ENCODE measurements at places on chromosomes 11 and 22.

DNA sequence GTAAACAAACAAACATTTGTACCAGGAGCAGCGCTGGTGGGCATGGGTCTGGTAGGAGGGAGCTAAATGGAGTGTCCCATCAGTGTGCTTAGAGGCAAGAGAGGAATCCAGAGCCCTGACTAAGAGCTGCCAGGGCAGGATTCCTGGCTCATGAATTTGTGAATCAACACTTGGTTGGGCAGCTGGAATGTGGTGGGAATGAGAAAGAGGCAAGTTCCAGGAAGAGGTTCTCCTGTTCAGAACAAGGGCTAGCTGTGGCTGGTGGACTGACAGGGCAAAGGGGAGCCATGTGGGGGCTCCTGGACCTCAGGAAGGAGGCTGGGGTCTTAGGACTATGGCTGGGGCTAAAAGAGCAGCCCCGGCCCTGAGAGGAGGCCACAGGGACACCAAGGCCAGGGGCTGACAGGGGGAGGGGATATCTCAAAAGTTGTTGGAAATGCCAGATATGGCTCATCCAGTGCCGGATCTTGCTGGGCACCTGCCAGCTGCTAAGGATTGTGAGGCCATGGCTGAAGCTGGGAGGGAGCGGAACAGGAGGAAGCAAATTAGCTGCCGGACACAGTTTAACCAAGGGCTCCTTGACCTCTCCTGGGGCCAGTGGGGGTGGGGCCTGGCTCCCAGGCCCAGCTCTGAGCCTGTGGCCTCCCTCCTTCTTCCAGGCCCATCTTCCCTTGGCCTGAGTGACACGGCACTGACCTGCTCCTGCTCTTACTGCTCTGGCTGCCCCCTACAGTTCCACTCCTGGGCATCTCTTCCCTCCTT lies 14.6 kb upstream of the P2RY6 start:
- no peak for DNase-seq

DNA sequence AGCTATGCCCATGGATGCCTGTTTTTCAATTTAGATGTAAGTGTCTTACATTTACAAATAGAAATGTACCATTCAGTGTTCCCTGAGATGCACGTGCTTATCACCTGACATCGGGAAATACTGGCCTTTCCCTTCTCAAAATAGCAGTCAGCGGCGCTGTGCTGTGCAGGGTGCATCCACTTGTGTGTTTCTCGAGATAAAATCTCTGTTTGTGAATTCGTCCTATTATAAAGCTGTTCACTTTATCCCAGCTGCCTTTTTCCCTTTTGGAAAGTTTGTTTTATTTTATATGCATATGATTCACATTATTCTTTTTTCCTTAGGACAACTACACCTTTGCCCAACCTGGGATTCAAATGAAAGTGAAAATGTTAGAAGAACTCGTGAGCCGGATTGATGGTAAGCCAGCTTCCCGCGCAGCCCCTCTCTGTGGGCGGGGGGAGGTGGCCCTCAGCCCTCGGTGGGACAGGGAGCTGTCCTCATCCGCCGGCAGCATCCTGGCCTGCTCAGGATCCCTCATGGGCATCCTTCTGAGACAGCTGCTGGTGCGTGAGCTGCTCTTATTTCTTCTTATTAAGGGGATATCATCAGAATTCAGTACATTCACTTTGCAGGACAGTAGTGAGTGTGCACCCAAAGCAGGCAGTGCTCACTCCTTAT lies 235.0 kb downstream of the TBC1D22A start:
- no peak for DNase-seq

GRCh38 chr11:73426219-73426850 lies 50.1 kb downstream of the RELT start:
- no peak for DNase-seq

DNA sequence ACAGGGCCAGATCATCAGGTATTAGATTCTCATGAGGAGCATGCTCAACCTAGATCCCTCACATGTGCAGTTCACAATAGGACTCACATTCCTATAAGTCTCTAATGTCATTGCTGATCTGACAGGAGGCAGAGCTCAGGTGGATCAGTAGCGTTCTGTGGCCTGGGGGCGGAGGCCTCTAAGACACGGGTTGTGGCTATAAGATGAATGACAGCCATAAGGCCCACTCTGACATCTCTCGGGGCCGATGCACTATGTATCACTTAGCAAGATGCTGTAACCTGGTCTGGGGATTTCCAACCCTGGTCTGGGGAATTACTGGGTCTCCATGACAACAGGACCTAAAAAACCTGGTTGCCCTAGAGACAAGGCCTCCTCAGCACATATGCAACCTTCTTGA lies 932.7 kb downstream of the TBC1D22A start:
- no peak for DNase-seq

- DNase-seq = no peak
These were observed 17.0 kb downstream of the HTR3A start for GRCh38 chr11:113991718-113992458.

DNA sequence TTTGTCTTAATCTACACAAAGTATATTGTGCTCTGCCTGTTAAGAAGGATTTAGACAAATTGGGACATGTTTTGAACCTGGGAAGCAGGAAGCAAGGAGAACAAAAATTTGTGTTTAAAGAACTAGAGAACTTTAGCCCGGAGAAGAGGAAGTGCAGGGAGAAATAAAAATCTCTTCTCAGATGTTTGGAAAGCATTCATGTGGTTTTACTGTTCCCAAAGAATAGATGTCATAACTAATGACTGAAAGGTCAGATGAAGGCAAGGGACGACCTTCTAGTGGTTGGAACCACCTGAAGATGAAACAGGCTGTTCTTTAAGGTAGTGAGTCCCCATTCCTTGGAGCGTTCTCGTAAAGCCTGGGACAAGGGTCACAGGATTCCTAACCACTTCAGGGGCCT lies 38.3 kb downstream of the IRAG1 start:
- DNase-seq = no peak

GRCh38 chr11:85281550-85281949 lies 345.6 kb downstream of the DLG2 start:
- no peak for DNase-seq

DNA sequence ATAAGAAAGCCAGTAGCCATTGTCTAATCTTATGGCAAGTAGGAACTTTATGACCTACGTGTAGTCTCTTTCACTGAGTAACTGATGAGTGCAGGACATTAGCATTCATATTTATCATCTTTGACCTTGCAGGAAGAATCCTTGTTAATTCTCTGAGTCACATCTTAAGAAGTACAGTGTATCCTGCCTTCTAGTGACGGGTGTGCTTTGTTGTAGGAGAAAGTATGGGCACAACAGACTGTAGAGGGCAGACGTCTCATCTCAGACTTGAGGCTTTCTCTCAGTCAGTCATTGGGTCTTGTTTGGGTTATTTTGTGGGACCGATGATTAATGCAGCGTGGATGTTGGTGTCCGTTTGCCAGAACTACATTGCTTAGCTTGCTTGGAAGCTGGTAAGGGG lies 6.8 kb downstream of the RNF214 start:
- no peak for DNase-seq

GRCh38 chr11:2541881-2542361 lies 97.1 kb downstream of the KCNQ1 start:
- no peak for DNase-seq

DNA sequence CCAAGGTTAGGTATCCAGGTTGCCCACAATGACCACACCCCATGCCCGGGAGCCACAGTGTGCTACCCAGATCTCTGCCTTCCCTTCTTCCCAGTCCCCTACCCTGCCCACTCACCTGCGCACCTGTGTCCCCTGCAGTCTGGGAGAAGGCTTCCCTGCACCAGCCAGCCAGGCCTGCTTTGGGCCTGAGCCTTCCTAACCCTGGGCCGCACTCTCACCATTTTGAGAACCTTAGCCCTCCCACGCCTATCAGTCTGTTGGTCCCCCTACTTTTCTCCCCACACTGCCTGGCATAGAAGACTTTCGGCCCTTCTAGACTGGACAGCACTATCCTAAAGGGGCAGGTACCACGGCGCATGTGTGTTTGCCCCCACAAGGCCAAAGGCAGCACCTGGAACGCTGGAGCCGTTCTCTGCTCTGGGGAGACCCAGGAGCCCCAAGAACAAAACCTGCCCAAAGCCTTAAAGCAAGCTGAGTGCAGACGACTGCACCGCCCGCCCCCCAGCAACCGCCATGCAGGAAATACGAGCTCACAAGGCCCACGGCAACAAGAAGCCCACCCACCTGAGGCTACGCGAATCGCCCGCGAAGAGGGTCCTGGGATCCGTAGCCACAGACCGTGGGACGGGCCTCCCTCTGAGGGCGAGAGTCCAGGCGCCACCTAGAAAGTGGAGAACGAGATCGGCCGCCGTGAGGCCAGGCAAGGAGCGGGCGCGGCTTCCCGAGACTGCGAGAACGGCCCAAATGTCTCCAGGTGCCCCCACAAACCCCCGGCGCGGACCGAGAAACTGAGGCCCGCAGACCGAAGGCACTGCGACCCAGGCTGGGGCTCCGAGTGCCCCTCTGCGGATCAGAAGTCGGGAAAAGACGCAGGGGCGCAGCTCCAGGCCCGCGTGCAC lies 546 bp downstream of the GNB1L start:
- DNase-seq = no peak

GRCh38 chr22:24474649-24475255 lies 20.4 kb upstream of the UPB1 start:
- no peak for DNase-seq

DNA sequence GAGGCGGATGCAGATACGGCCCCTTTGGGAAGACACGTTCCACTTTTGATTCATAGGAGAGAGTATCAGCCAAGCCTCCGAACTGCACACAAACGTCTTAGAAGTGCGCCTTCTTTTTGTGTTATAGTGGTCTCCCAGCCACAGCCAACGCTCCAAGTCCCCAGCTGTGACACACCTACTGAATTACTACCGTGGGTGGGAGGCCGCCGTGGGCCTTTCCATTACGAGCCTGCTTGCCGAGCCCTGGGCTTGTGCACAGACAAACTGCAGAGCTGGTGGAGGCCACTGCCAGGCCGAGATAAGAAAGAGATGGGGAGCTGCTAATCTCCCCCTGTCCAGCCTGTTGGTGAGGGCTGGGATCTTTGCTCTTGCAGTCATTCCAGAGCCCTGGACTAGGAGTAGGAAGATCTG lies 761 bp downstream of the HMBS start:
- DNase-seq = no peak

DNA sequence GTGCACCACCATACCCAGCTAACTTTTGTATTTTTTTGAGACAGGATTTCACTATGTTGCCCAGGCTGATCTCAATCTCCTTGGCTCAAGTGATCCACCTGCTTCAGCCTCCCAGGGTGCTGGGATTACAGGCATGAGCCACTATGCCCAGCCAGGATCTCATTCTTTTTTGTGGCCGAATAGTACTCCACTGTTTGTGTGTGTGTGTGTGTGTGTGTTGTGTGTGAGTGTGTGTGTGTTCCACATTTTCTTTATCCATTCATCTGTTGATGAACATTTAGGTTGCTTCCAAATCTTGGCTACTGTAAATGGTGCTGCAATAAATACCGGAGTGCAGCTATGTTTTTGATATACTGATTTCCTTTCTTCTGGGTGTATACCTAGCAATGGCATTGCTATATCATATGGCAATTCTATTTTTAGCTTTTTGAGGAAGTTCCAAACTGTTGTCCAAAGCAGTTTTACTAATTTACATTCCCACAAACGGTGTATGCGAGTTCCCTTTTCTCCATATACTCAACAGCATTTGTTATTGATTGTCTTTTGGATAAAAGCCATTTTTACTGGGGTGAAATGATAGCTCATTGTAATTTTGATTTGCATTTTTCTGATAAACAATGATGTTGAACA lies 105.4 kb downstream of the TTC28 start:
- DNase-seq = no peak

DNA sequence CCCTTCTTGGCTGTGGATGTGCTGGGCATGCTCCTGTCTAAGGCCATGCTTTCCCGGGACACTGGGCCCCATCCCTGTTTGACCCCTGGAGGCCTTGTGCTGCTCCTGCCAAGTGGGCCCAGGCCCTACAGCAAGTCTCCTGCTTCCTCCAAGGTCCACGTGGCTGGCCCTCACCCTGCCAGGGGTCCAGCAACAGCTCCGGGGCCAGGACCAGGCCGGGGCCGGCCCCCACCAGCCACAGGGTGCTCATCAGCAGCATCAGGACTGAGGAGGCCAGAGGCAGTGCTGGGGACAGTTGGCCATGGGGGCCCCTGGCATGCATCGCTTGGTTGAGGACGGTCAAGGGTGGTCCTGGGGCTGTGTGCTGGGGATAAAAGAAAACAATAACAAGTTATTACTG lies 2.5 kb downstream of the RHBDD3 start:
- no peak for DNase-seq

DNA sequence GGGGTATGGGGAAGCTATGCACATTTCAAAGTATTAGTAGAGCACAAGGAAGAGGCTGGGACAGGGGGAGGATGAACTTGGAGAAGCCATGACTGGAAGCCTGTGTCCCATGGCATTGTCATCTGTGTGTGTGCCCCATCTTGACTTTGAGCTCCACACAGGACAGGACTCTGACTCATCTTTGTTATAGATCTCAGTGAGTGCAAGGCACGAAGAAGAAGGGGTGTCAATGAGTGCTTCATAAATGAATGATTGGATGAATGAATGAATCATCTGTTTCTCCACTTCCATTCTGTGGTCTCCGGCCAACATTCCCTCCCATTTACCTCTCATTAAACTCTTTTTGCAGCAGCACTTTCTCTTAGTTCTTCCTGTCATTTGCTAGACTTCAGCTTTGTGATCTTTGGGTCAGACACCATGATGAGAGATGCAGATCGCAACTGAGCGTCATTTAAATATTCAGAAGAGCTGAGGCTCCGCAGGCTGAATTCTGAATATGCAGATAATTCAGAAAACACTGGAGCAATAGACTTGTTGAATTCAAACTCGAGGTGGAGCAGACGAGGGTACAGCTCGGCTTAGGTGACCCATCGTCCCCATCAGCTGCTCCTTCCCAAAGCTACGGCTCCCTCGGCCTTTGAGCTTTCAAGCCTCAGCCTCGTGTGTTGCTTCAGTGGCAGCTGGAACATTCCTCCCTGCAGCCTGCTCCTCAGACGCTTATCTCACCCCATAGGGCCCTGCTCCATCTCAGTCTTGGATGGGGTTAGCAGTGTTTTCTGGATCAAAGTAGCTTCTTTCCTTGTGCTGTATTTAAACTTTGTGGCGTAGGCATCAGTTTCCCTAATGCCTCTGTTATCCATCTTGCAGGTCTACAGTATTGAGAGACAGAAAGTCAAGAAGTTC lies 30.8 kb downstream of the APOL3 start:
- no peak for DNase-seq

DNA sequence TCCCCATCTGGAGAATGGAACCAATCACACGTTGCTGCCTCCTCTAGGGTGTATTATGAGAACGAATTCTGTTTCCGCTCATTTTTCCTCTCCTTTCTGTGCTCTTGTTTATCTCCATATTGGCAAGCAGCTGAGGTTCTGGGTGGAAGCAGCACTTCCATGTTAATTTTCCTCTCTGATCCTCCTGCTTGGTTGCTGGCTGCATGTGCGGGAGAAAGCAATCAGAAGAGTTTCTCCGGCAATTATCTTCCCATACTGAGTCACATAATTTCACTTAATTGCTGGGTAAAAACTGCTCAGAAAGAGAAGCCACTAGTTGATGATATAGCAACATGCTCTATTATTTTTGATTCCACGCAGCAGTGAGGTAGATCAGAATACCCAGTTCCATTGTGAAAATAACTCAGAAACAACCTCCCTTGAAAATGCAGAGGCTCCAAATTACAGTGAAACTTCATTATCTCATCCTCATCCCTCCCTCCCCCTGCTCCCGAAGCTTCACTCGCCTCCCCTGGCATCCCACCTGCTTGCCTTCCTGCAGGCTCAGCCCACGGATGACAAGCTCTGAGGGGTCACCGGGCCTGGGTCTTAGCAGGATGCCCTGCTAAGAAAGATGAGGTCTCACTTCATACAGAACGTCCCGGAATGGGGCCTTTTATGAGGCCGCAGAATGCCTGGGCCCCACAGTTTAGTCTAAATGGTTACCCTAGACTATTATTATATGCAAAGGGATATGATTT lies 20.4 kb downstream of the FXYD6 start:
- DNase-seq = no peak

GRCh38 chr11:16612566-16613261 lies 125.7 kb upstream of the C11orf58 start:
- DNase-seq = no peak

Data from T-helper 17 cell (primary cell).